ENCODE measurements at places on chromosomes 4 and X.

GRCh38 chr4:7676398-7676922 is 241.7 kb upstream of the PSAPL1 start:
- no peak for DNase-seq

DNA sequence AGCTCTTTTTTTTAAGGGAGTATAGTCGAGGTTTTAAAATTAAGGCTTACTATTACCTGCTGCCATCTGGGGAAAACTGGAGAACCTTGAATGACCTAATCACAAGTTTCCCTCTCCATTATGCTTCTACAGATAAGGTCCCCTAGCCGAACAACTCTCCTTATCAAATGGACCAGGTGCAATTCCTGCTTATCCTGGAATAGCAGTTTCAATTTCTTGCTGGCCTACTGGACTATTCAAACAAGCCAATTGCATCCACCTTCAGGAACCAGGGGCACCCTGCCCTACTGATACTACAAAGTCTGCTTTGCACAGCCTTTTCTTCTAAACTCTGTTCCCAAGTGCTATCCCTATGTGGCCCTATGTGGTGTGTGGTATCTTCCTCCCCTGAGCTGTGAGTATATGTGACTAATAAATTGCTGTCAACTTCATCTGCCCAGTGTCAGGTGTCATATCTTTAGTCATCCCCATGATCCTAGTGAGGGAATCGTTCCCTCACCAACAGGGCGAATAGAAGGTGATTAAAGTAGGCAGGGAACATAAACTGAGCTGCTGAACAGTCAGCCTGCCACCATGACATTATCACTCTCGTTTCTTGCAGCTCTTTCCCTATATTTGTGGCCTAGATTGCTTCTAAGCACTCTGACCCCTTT is 128.5 kb downstream of the ATG4A start:
- DNase-seq = no peak

GRCh38 chrX:52220936-52221335 is 36.2 kb downstream of the MAGED4 start:
- no peak for DNase-seq

DNA sequence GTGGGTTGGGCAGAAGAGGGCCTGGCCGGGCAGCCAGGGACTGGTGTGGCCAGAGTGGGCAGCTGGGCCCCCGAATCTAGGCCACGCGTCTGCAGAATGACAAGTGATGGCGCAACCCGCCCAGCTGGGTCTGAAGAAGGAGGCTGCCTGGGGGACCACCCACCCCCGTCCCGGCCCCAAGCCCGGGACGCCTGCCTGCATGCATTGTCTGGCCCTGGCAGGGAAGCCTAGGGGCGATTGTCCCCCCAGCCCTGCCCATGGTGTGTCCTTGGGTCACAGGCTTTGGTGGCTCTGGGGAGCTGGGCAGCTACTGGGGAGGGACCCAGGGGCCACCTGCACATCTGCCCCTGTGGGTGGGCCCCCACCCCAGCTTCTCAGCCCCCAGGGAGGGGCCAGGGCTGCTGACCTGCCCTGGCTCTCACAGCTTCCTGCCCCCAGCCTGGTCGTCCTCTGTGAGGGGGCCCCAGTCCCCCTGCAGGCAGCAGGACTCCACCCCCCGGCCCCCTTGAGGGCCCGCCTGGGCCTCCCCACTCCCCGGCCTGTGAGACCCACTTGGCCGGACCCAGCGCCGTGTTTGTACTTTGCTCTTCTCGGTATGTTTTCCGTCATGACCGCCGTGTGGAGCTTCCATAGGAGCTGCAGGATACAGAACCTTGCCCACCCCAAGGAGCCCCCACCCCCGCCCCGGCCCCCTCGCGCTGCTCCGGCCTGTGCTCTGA is 4.9 kb downstream of the FGFR3 start:
- no peak for DNase-seq

GRCh38 chr4:24645765-24646550 is 61.6 kb upstream of the DHX15 start:
- DNase-seq = no peak

DNA sequence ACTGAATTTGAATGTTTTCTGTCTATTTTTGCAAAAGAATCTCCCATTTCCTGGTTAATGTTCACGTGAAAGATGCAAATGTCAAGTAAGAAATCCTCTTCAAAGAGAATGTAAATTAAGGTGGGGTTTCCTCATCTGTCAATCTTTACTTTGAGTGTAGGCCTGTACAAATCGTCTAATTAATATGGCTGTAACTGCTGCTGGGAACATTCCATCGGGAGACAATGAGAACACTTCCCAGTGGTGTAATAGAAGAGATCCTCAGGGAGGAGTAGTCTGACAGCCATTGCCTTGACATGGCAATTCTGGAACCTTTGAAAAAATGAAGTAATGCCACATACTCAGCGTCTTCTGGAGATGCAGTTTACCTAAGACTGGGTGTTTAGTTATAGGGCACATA is 3.7 kb downstream of the EREG start:
- no peak for DNase-seq

DNA sequence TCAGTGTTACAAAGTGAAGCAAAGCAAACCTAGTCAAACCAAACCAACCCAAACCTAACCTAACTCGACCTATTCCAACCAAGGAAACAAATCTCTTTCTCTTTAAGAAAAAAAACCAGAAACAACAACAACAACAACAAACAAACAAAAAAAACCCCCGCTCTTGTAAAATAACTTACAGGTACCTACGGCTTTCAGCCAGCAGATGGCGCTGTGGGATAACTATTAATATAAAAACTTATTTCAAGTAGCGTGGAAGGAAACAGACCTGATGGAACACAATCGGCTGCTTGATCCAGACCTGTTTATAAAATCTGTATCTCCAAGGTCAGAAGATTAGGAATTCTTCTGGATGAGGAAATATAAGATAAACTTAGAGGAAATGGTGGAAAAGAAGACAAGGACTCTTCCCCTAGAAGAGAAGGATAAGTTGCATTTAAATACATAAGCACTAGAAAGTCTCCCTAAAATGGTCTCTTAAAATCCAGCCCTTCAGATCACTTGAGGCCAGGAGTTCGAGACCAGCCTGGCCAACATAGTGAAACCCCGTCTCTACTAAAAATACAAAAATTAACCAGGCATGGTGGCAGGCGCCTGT is 34.4 kb upstream of the CDKL5 start:
- DNase-seq = peak; percentile 77

DNA sequence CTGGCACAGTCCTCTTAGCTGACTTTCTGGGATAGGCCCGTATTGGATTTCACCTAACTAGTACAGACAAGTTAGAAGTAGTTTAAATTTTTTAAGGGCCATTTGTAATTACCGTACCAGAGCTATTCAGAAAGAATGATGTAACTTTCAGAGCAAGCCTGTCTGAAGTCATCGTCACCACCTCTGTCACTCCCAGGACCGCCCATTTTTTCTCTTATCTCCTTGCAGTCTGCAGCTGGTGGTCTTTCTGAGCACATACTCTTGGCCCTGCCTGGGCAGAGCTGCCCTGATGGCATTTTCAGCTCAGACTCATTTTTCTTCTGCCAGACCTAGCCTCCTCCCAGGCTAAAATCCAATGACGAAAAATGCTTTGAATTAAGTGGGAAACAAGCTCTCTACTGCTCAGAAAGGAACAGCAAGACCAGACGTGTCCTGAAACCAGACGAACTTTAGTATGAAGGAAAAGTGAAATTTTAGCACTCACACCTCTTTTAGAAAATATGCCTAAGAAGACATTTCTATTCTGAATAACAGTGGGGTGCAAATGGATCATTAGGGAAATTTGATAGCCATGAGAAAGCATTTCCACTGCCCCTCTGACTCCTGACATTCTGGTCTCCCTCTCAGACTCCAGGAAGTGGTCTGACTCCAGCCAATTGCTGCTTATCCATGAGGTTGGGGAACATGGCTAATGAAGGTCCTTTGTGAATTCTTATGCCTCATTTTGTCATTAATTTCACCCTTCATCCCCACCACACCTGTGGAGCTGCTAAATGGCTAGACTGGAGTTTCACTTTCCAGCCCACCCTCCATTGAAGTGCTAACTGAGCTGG is 162.4 kb upstream of the GYPA start:
- no peak for DNase-seq

GRCh38 chr4:4605849-4606248 is 64.0 kb upstream of the STX18 start:
- no peak for DNase-seq

GRCh38 chrX:77505227-77505626 is 58.0 kb downstream of the FGF16 start:
- peak; percentile 41 for DNase-seq

DNA sequence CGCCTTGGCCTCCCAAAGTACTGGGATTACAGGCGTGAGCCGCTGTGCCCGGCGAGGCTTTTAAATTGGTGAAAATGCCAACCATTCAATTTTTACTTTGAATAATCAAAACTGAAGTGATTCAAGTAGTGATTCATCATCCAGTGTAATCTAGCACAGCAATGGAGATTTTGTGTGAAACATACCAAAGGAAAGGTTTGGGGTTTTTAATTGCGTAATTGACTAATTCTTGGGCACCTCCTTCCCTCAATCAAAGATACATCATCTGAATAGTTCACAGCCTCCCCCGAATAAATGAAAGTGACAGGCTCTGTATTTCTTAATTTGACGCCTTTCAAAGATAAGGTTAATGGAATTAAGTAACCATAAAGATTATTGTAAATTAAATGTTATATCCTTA is 69.0 kb downstream of the DMD start:
- DNase-seq = no peak

DNA sequence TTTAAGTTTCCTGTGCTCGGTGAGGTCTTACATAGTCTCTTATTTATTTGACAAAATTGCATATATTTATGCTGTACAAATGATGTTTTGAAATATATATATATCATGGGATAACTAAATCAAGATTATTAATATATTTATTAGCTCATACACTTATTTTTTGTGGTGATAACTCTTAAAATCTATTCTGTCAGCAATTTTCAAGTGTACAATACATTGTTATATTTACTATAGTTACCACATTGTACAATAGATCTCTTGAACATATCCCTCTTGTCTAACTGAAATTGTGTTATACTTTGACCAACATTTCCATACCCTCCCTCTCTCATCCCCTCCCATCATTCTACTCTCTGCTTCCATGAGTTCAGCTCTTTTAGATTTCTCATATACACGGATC is 516.6 kb upstream of the LCORL start:
- DNase-seq = no peak

- DNase-seq = no peak
These were observed 164.1 kb downstream of the RASL11B start for GRCh38 chr4:53026233-53026632.

DNA sequence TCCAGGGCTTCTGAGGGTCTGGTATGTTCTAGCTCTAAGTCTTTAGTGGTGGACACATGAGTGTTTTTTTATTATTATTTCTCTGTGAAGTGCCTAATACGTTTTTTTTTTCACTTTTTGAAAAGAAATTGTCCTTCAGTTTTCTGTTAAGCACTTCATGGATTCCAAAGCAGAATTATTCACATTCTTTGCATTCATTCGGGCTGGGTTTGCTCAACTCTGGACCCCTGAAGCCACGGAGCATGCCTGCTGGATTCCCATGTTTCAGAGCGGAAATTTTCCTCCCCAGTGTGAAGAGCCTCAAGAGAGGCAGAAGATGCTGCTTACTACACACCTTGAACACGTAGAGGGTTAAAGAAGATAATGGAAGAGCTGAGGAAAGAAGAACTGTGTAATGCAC is 107.5 kb downstream of the EGF start:
- no peak for DNase-seq

GRCh38 chr4:88514557-88515511 is 8.7 kb downstream of the PYURF start:
- DNase-seq = no peak

GRCh38 chr4:83010111-83010521 is 507 bp downstream of the LIN54 start:
- DNase-seq = no peak

DNA sequence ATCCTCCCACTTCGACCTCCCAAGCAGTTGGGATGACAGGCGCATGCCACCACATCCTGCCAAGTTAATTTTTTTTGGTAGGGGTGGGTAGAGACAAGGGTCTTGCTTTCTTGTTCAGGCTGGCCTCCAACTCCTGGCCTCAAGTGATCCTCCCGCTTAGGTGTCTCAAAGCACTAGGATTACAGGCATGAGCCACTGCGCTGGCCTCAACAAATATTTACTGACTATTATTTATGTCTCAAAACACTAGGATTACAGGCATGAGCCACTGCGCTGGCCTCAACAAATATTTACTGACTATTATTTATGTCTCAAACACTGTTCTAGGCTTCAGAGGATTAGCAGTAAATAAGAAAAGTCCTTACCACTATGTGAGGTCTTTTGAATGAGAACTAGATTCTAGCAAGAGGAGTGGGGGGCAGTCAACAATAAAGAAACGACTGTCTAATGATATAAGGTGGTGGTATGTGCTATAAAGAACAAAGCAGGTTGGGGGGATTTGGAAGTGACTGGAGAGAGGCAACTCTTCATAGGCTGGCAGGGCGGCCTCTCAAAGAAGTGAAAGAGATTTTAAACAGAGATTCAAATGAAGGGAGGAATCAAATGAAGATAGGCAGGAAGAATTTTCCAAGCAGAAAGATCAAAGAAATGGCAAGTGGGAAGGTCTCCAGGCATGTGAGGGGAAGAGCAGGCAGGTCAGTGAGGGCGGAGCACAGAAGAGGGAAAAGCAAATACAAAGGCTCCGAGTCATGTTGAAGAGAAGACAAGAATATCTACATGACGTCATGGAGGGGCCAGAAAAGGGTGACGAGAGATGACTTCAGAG is 12.7 kb upstream of the ACSL1 start:
- DNase-seq = peak; percentile 35

DNA sequence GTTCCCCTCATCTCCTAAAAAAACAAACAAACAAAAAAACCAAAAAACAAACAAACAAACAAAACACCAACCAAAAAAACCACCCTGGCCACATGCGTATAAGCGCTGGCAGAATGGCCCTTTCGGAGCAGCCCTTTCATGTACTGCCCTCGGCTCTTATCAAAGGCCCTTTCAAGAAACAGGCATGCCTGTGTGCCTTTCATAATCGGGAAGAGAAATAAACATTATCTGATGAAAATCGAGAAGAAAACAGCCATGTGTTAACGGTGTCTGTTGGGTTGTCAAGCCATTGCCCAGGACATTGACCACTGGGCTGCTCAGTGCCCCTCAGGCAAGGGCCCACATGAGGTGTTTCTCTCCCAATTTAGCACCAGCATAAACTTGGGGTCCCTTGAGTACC is 68.3 kb downstream of the PJA1 start:
- no peak for DNase-seq

- DNase-seq = no peak
These were observed 2.4 kb downstream of the FAM13A start for GRCh38 chr4:89054627-89055026.

- DNase-seq = no peak
These were observed 245.1 kb downstream of the INPP4B start for GRCh38 chr4:142600952-142601351.

DNA sequence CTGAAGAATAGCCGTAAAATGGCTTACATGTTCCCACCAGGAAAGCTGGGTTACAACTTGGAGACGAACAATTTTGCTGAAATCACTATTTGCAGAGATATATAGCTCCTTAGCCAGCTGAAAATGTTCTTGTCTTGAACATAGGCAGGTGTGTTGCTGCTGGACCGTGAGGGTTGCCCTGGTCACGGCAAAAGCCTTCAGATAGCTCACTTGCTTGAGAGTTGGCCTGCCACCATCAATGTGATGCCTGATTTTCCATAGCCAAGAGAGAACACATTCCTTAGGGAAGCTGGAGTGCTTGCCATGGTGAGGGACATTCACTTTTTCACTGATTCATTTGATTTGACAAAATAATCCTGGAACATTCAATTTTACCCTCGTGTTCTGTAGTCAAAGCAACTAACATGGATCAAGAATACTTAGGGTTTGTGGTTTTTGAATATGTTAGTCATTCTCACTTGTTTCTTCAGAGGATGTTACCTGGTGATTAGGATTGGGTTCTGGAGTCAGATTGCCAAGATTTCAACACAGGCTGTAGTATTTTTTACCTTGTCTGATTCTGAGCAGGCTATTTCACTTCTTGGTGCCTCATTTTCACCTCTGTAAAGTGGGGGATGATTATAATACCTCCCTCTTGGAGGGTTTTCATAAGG is 536.9 kb downstream of the RAPGEF2 start:
- DNase-seq = no peak
